ENCODE measurements at places on chromosomes 1 and 21.

DNA sequence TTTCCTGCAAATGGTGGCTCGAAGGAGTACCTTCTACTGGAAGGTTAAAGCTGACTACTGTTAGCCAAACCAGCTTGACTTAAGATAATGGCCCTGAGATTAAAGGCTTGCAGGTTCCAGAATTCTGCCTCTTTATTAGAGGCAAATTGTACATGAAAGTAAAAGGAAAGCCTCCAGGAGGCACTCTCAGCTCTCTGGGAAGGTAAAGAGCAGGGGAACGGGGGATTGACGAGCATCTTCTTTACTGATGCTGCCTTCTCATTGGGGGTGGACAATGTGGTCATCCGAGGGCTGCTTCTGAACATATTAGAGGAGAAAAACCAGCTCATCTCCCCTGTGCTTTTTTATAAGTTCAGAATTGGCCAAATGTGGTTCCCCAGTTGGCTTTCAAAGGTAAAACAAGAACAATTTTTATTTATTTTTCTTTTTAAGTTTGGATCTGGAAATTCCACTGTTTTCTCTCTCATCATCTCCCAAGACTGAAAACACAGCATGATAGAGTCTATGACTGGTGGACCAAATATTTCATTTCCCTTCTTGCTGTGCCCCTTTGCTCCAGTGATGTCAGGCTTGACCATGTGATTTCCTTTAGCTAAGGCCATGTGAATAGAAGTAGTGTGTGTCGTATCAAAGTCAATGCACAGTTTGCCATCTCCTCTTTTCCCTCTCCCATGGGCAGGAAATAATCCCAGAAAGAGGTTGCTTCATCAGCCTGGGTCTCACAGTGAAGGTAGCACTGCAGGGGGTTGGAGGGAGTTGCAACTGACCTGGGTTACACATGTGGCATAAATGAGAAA is 292.7 kb downstream of the PRDM2 start:
- no peak for DNase-seq

DNA sequence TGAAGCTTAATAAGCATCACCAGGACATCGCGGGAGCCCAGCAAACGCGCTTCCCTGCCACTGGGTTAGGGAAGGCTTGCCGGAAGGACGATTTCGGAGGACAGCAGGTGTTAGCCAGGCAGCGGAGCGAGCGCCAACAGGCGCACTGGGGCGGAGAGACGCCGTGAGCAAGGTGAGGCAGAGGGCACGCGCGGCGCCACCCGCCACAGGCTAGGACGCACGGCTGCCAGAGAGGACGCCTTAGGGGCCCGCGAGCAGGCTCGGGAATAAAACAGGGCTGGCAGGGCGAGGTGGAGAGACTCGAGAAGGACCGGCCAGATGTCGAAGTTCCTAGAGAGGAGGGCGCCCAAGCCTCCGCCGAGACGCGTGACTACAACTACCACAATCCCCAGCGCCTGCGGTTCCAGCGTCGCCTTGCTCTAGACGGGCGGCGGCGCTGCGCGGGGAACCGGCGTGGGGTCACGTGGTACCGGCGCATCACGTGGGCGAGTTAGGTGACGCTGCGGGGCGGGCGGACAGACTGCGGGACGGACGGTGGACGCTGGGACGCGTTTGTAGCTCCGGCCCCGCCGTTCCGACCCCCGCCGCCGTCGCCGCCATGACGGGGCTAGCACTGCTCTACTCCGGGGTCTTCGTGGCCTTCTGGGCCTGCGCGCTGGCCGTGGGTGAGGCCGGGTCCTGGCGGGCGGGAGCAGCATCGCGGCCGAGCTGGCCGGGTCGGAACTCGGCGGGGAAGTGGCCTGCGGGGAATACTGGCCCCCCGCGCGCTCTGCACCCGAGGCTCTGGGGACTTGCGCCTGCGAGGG is at the start of gene ATP6V0B:
Gene ATP6V0B (plus strand): TSS at position 518 of the 806 bp plus-strand sequence. CDS start 81 bp downstream, at position 599.
- DNase-seq: peak; percentile 92

- no peak for DNase-seq
These were observed 92.5 kb upstream of the SIM2 start for GRCh38 chr21:36606287-36606982.

GRCh38 chr1:23163395-23163794 is 5.3 kb downstream of the LUZP1 start:
- DNase-seq: no peak

GRCh38 chr1:169367686-169368405 is at the start of the genes BLZF1 and NME7:
Gene BLZF1, plus strand, starts transcription at chr1:169368195. Its CDS starts 1,328 bp downstream, at chr1:169369523.
Gene NME7, minus strand, starts transcription at chr1:169367797. Its CDS starts 87 bp downstream, at chr1:169367710.
- DNase-seq: peak; percentile 96

- DNase-seq: peak; percentile 16
These were observed 697 bp downstream of the AGO3 start for GRCh38 chr1:35931446-35932157.

- DNase-seq: no peak
These were observed 11.7 kb upstream of the TDRD10 start for GRCh38 chr1:154490317-154490716.

- no peak for DNase-seq
These were observed 376.5 kb upstream of the DAB1 start for GRCh38 chr1:57800376-57800775.

DNA sequence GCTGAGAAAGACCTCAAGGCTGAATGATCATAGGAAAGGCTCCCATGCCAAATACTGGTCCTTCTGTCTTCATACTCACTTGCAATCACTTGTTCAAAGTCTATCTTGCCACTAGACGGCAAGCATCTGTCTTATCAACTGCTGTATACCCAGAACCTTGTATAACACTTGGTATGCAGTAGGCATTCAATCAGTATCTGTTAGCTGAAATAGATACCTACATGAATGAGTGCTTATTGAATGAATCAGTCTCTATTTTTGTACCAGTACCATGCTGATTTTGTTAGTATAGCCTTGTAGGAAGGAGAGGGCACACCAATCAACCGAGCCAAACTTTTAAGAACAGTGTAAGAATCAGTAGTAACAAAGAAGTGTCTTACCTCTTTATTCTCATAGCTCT is 80.6 kb downstream of the NIBAN1 start:
- no peak for DNase-seq

DNA sequence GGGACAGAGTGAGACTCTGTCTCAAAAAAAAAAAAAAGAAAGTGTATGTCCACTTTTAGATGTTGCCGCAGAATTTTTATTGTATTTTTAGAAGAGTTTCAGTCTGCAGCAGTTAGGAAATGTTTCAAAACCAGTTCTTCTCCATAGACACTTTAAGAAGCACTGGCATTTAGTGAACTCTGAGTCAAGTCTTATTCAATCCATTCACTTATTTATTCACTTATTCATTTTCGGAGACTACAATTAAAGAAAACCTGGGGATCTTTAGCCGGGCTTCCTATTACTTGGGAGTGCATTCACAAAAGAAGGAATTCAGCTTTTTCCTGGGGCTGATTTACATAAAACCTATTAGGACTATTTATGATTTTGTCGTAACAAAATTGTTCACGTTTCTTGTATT is 12.3 kb downstream of the RCAN3 start:
- no peak for DNase-seq

GRCh38 chr1:231930257-231930947 is 303.8 kb downstream of the DISC1 start:
- DNase-seq: no peak

DNA sequence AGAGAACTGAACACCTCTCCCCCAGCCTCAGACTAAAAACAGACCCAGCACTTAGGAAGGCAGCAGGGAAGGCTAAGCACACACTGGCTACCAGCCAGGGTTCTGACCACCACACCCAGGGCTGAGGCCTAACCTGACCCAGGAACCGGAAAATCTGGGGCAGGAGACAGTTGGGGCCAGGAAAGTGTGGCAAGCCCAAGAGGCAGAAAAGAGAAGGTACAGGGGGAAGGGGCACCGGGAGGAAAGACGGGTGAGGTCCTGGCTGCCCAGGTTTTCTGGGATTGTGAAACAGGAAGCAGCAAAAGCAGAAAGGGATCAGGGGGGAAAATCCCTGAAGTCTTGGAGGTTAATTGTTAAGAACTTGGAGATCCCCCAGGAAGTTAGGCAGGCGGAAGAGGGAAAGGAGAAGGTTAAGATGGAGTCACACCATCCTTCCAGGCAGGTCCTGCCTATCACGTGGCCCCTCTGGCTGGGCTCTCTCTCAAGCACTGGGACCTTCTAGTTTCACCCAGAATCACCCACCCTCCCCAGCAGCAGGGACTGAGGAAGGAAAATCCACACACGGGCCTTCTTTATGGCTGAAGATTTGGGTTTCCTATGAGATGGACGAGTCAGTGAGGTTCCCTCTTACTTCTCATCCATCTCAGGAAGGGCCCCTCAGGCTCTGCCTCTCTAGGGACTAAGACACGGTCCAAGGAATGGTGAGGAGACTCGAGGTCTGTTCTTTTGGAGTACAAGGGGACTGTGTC is 2.6 kb downstream of the HDGF start:
- DNase-seq: peak; percentile 59

GRCh38 chr1:101732261-101732660 is 264.5 kb downstream of the OLFM3 start:
- no peak for DNase-seq

DNA sequence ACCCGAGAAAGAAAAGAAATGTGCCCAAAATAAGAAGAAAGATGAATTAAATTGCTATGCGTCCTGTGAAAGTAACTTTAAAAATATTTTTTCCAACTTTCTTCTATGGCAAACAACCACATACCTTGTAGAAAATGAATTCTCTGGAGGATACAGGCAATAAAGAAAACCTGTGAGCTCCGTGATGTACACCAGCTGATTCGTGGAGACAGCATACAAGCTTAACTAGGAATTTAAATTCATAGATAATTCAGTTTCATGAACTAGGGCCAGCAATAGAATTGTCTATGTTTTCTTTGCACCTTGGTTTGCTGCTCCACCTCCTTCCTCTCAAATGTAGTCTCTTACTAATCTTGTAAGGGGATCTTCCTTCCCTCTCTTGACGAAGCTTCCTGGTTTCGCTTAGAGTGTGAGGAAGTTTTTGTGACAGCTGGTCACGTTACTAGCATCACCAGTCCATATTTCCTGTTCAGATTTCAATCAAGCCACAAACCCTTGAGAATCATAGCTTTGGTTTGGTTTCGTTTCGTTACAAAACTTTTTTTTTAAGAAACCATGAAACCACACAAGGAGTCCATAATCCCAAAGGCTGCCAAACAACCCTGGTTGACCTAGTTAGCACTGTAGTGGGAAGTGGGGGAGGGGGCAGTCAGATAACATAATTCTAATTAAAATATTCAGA is 35.8 kb downstream of the GREM2 start:
- peak; percentile 81 for DNase-seq

- DNase-seq: no peak
These were observed 27.8 kb downstream of the RHCE start for GRCh38 chr1:25392841-25393240.

DNA sequence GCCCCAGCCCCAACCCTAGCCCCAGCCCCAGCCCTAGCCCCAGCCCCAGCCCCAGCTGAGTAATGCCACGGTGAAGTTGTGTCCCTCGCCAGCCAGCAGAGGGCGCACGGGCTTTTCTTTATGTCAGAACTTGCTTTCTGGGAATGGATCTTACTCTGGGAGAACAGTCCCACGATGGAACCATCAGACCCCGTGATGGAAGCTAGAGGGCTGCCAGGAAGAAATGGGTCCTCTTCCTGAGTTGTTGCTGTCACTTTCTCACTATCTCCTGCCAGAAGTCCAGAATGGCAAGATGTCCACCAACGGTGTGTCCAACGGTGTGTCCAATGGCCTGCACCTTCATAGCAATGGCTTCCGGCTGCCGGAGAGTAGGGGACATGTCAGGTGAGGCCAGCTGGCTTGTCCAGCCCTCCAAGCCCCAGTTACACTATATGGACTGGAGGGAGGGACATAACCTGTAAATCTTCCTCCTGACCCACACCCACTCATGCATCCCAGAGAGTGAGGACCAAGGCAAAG is 25.1 kb upstream of the TMEM222 start:
- DNase-seq: peak; percentile 55

- DNase-seq: no peak
These were observed 1.2 kb downstream of the CROCC start for GRCh38 chr1:16922885-16923431.

- DNase-seq: no peak
These were observed 35.8 kb downstream of the NCAM2 start for GRCh38 chr21:21034036-21034435.

All from RPMI7951 (cell line).